ENCODE measurements at places on chromosomes 5 and 9.

DNA sequence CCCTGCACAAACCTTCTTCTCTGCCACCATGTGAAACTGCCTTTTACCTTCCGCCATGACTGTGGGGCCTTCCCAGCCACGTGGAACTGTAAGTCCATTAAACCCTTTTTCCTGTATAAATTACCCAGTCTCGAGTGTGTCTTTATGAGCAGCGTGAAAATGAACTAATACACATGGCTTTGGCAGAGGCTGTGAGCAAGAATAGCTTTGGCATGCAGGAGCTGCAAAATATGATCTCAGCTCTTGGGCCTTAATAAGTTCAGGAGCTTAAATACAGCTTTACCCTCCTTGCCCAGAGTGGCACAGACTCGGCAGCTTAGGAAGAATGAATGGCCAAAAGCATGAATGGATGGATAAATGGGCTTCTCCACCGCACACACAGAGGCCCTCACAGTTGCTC, 15.7 kb upstream of the SLC36A1 start:
- DNase-seq = no peak

DNA sequence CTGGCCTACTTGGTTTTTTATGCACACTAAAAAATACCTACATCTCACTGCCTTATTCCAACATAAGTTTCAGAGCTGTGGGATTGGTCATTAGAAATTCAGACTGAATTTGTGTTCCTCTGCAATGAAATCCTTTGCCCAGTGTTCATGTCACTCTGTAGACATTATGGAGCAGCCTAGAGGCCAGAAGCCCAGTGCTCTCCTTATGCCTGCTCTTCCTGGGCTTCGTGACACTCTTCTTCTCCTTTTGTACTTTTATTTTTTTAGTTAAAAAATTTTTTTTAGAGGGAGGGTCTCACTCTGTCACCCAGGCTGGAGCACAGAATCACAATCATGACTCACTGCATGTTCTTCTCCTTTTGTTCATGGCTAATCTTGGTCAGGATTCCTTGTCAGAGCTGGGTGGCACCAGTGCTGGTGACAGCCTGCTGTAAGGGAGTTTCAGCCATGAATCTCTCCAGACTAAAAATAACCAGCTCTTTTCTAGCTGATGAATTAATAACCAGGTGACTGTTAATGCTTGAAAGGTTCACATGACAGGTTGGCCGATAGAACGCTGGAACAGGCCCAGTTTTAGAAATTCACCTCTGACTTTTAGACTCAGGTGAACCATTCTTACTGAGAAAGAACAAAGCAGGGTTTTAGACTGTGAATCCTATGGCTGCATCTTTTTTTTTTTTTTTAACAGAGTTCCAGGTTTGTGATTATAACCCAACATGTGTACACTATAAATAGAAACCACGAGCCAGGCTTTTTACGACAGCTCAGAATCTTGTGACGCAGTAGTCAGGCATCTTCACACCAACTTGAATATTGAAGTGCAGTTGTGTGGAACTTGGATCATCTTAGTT, 34.1 kb upstream of the C5orf47 start:
- DNase-seq = peak; percentile 66

GRCh38 chr9:69389437-69389995, 64.5 kb downstream of the ENTREP1 start:
- no peak for DNase-seq

- DNase-seq = no peak
Measured at GRCh38 chr9:105296445-105296844, 52.0 kb downstream of the SLC44A1 start.

GRCh38 chr5:36722900-36723299, 116.5 kb downstream of the SLC1A3 start:
- peak; percentile 8 for DNase-seq
